ENCODE measurements at places on chromosomes 2 and 18.
A peak's percentile ranks its signal among the peaks of the same experiment; 100 is the strongest.

DNA sequence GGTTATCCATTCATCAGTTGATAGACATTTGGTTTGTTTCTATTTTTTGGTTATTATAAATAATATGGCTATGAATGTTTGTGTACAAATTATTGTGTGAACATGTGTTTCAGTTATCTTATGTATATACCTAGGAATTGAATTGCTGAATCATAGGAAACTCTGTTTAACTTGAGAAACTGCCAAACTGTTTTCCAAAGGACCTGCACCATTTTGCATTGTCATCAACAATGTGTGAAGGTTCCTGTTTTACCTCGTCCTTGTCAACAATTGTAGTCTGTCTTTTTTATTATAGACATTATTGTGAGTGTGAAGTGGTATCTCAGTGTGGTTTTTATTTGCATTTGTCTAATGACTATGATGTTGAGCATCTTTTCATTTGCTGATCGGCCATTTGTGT lies 17.1 kb downstream of the PDK1 start:
- DNase-seq = no peak

- DNase-seq = no peak
Measured at GRCh38 chr2:3051266-3051665, 326.4 kb downstream of the EIPR1 start.

- DNase-seq = no peak
Measured at GRCh38 chr2:240956171-240956934, 42.1 kb upstream of the SNED1 start.

DNA sequence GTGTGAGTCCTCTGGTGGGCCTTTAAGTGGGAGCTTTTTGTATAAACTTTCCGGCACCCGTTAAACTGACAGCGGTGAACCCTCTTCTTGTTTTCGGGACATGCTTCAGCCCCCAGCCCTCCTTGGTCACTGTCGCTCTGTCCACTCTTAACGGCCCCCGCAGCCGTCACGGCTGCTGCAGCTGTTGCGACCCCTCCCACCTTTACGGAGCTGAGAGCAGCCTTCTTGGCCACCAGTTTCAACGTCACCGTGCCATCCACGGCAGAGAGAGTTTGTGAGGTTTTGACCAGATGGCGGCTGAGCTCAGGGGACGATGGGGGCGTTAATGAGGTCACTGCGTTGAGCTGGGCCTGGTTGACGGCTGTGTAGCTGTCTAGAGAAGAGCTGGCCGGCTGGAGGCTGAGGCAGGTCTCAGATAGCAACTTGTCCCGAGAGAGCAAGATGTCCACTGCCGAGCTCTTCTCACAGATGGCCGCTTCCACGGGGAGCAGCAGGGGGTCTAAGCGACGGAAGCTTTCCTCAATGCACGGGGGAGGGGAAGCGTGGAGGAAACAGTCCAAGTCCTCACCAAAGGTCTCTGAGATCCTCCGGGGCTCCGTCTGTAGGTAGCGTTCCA lies 41.9 kb downstream of the KLF7 start:
- no peak for DNase-seq

DNA sequence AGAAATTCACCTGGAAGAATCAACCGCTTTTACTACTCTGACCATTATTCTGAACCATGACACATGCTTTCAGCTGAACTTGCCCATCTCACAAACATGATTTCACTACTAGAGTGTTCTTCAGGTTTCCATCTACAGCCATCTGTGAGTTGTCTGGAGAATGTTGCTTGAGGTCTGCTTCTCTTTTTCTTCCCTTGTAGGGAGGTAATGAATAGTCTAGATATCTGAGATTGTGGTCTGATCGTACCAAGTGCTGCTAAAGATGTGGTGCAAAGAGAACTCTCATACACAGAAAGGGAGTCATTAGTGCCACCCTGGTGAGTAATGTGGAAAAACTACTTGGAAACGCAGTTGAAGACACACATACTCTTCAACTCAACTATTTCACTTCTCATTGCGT lies 10.2 kb downstream of the SOWAHC start:
- no peak for DNase-seq

DNA sequence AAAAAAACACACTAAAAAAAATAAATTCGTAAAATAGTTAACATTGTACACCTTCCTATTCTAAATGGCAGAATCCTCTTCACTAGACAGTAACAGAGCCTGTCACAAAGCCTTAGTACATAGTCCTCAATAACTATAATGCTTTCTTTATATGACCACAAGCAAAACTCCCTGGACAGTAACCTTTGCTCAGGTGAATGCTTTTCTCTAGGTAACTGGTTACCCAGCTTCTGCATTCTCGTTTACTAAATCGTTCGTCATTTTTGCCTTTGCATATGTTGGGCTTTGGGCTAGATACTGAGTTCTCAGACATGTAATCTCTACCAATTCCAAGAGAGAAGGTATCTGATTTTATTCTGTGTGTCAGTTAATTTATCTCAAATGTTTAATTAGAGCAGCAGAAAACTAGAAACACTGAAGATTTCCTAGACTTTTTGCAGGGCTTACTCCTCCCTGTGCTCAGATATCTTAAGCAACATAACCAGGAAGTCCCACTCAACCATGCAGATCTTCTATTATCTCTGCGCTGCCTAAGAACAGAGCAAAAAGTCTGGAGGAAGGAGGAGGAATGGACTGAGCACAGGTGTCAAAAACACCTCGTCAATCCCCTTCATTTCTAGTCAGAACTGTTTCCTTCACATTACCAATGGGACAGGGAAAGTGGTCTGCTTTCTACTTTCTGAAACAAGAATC lies 247.7 kb downstream of the SOCS6 start:
- DNase-seq = no peak

DNA sequence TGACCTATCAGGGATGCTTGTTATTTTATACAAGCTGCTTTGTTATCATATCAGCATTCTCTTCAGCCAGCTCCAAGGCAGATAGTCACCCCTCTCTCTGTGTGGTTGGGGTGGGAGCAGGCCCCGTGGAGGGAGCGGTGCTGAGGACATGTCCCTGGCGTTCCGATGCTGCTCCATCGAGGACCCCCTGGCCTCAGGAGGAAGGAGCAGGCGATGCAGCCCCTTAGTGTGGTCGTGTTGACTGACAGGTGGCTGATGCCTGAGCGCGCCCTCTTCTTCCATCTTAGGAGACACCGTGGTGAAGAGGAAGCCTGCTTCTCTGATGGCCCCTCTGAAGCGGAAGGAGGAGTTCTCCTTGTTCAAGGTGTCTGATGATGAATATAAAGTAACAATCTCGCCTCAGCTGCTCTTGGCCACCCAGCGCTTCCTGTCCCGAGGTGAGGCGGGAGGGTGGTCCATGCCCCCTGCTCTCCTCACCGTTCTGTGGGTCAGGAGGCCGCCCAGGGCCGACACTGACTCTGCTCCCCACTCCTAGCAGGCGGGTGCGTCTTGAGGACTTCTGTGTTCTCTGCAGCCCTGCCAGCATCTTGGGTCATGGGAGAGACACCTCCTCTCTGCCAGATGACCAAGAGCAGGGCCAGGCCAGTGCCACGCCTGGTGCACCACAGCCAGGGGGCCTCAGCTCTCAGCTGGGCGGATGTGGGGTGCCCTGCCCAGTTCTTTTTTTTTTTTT lies 10.6 kb downstream of the CNNM3 start:
- DNase-seq = no peak

DNA sequence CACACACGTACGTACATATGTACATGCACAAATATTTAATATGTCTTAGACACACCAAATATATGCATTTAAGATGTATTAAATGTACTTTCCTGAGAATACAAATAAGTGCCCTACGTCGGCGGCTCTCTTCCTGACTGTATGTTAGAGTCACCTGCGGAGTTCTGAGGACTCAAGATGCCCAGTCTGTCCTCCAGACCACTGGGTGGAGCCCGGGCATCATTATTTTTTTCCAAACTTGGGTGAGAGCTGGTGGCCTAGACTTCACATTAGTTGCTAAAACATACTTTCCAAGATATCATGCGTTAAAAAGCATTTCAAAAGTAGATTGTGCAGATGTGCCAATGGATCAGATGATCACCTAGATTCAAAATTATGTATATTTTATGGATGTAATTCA lies 2.9 kb downstream of the IL18R1 start:
- DNase-seq = no peak

DNA sequence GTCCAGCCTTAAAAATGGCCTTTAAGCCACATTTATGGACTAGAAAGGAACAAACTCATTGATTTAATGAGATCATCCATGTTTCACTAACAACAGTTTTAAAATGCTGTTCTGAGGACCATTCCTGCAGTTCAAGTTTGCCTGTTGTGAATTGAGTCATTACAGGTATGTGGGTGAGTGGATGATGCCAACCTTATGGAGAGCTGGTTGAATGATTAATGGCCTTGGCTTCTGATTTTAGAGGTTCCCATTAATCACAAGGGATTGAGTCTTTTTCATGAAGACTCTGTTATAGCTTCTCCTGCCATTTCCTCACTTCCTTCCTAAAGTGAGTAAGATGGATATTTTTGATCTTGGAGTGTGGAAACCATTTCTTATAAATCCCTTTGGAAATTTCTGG lies 459.8 kb upstream of the SLC14A2 start:
- no peak for DNase-seq

GRCh38 chr2:191571163-191571769 lies 106.7 kb upstream of the NABP1 start:
- peak; percentile 51 for DNase-seq

GRCh38 chr2:132797556-132797955 lies 127.6 kb upstream of the LYPD1 start:
- no peak for DNase-seq

DNA sequence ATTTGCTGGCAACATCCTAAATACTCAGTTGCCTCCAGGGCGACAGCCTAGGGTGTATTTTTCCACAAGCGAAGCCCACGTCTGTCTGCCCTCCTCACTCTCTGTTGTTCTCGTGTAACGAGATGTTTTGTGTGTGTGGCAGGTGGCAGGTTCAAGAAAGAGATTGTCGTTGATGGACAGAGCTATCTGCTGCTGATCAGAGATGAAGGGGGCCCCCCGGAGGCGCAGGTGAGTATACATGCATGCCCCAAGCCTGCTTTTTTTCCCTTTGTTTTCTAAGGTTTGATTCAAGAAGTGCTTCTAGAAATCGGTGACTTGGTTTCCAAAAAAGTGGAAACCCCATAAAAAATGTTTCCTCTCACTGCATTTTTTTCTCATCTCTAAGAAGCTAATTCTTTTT lies 247.0 kb downstream of the AGAP1 start:
- no peak for DNase-seq

DNA sequence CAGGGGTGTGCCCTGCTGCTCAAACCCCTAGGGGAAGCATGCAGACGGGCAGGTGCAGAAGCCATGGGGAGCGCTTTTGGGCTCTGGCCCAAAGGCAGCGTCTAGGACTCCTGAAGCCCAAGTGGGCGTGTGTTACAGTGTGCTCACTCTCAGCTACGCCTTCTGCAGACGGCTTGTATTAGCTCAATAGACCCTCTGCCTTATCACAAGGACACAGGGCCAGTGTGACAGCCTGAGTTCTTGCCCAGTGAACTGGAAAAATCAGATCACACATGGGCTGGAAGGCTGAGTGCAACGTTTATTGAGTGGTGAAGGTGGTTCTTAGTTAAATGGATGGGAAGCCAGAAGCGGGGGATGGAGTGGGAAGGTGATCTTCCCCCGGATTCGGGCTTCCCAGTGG lies 210.9 kb downstream of the CDH20 start:
- no peak for DNase-seq

Data from NCI-H2227 treated with DMSO at 0.1 percent for 48 hours (cell line).